ENCODE measurements at places on chromosomes 1 and 21. TPM values are rescaled to one million over a fixed set of nuclear protein-coding genes. Genes with fewer than 3 reads are reported as not detected.

GRCh38 chr1:160206421-160207117 lies 1.4 kb downstream of the PEA15 start:
- H3K27ac ChIP-seq = peak overlapping the region; percentile 74
- DNase-seq = no peak
- H3K4me1 ChIP-seq = peaks cover 48% of the 10 kb centered on the region
- peaks cover 18% of the 10 kb centered on the region for H3K36me3 ChIP-seq
- no peaks in the 10 kb centered on the region for H3K27me3 ChIP-seq

The TMOD4 gene
- 1.9 TPM for total RNA-seq

GRCh38 chr1:153945131-153945794 lies 1.3 kb downstream of the DENND4B start:
- peak overlapping the region; percentile 99 for H3K27ac ChIP-seq
- DNase-seq = peak; percentile 94
- peaks cover 29% of the 10 kb centered on the region for H3K4me1 ChIP-seq
- peak overlapping the region; percentile 88 for H3K4me3 ChIP-seq
- no peaks in the 10 kb centered on the region for H3K27me3 ChIP-seq

DNA sequence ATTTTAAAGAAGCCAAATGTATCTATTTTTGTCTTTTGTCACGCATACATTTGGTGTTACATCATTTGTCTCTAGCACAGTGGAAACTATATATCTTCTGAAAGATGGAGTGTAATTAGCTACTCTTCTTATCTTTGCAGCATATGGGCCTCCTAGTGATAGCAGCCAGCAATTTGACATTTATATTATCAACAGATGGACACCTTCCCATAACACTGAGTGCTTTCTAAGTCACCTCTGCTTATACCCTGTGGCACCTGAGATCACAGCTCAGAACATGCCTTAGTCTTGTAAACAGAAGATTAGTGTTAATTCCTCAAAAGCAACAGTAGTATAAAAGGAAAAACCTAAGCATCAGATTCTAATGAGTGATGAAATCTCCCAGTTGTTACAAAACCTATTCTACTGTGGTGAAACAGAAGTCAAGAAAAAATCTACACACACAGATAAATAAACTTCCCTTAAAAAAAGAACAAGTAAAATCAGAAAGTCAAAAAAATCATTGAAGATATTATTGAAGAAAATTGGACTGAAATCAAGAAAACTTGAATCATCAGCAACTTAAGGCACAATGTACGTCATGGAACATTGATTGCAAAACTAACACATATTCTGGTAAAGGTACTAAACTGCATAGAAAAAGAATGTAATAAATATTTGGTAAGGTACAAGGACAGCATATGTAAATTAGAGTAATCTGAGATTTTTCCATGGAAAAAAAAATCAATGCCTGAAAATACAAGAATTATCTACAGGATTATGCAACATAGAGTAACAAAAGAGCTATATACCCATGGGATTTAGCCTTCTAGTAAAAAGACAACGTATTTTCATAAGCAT lies 61.7 kb downstream of the KCNT2 start:
- H3K27me3 ChIP-seq = no peaks in the 10 kb centered on the region
- no peak overlapping the region for H3K4me3 ChIP-seq
- no peak overlapping the region for H3K27ac ChIP-seq
- H3K4me1 ChIP-seq = no peaks in the 10 kb centered on the region
- DNase-seq = no peak

DNA sequence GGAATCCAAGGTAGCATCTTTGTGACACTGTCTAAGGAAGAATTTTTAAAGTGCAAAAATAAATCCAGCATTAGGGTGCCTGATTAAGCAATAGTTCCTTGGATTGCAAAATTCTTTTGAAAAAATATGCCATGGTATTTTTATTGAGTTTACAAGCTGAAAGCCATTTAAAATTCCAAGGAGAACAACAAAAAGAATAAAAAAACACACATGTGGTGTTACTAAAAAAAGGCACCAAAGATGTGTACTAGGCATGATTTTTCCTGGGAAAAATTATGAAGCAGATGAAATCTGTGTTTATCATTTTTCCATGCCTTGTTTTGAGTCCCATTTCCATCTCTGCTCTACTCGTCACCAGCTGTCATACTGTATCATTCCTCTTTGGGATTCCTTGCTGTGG lies 157.0 kb upstream of the ZNHIT6 start:
- no peaks in the 10 kb centered on the region for H3K4me1 ChIP-seq
- H3K27ac ChIP-seq = no peak overlapping the region
- H3K4me3 ChIP-seq = no peak overlapping the region
- H3K27me3 ChIP-seq = peaks cover 1% of the 10 kb centered on the region
- H3K36me3 ChIP-seq = no peaks in the 10 kb centered on the region

GRCh38 chr1:96882096-96882495 lies 160.5 kb downstream of the PTBP2 start:
- no peak for DNase-seq
- H3K27me3 ChIP-seq = no peaks in the 10 kb centered on the region
- no peaks in the 10 kb centered on the region for H3K4me1 ChIP-seq
- no peak overlapping the region for H3K27ac ChIP-seq

Measured in activated CD8-positive, alpha-beta T cell treated with anti-CD3 and anti-CD28 coated beads for 36 hours (primary cell).